ENCODE measurements at places on chromosomes 12 and 14.

- no peak for DNase-seq
Observed at GRCh38 chr12:8541562-8541961, 857 bp upstream of the CLEC4E start.

DNA sequence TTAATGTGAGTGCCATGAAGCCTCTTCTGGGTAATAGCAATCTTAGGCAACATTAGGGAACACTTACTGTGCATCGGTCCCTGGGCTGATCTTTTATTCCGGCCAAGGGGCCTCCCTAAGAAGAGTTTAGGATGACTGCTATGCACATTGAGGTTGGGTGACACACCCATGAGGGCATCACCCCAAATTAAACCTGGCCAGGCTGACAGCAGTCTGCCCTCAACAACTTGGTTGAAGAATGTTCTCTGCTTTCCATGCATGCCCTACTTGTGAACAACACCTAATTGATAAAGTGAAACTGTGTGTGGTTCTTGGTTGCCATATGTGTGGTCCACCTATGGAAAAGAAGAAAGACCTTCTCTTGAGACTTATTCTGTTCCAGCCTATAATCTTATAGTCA lies 1098.0 kb downstream of the BCL11B start:
- DNase-seq = no peak

DNA sequence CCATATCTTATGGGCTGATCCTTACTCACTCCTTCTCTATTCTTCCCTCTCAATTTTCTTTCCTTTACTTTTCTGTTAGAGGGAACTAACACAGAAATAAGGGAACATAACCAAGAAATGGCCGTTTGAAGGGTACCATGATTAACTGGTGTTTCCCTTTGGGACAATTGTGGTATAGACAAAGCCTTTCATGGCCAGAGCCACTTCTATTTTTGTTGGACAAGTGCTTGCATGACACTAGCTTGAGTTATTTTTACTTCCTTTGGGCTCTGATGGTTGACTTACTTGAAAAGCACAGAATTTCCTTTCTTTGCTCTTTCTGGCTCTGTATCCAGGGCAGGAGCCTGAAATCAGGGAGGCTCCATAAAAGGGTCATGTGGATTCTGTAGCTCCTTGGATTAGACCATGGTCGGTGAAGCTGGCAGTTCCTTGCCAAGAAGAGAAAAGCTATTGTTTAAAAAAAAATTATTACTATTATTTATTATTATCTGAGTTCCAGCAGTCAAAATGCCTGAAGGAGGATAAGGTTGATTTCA lies 130.6 kb downstream of the KTN1 start:
- no peak for DNase-seq

- DNase-seq = no peak
Observed at GRCh38 chr14:65696801-65697200, 284.3 kb downstream of the FUT8 start.

GRCh38 chr12:25054076-25054782 lies 105.3 kb upstream of the BCAT1 start:
- DNase-seq = no peak

- no peak for DNase-seq
Observed at GRCh38 chr12:67988601-67989021, 636 bp upstream of the IFNG-AS1 start.

DNA sequence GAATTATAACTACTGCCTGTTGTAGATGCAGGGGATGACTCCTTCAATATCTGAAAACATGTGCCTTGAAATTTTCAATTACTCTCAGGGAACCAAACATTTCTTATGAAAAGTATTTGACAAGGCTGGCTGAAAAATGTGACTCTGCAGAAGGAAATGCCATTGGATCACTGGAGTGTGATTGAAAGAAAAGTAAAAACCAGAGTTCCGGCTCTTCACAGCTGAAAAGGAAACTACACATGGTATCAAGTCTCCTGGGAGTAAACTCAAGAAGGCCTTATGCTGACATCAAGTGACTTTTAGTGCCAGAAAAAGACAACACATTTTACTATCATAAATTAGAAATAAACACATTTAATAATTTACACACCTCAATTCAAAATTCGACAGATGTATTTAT lies 693.0 kb downstream of the LRFN5 start:
- no peak for DNase-seq

GRCh38 chr12:107662484-107662883 lies 23.1 kb upstream of the PWP1 start:
- DNase-seq = no peak

DNA sequence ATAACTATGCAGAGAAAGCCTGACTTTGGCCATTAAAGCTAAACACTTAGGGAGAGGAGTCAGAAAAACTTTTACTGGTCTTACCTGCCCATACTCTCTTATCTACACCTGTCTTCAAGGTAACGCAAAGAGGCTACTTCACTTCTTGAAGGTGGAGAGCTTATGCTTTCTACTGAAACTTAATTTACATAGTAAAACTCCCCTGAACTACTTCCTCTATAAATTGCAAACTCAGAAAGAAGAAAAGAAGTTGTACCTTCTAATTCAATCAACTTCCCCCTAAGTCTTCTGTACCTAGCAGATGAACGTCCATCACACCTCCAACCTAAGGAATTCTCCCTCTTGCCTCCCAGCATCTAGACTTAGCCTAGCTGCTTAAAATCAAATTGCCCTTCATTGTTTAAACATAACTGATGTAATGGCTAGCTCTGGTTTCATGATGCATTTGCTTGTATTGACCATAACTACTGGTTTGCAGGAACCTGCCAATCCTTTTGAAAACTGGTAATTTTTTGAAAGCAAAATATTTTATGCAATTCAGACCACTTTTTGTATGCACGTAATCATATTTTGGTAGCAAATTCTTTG lies 87.7 kb downstream of the STON2 start:
- no peak for DNase-seq

DNA sequence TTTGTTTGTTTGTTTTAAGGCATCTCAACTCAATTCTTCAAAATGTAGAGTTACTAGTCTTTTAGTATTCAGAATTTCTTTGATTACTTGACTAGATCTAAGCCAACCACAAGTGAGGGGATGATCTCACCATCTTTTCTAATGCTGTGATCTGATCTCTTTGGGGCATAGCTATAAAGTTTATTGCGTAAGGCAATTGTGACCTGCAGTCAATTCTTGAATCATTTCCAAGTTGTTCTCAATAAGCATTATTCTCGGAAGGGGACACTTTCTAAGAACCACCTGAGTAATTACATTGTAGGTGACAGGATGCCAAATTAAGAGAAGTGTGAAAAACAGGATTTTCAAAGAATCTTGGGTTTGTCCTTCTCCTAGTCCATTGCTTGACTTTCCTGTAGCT lies 13.1 kb downstream of the DACT1 start:
- no peak for DNase-seq

- no peak for DNase-seq
Observed at GRCh38 chr12:7271893-7272514, 31.9 kb upstream of the ACSM4 start.

- DNase-seq = no peak
Observed at GRCh38 chr14:49193332-49194065, 392.7 kb downstream of the RPS29 start.

DNA sequence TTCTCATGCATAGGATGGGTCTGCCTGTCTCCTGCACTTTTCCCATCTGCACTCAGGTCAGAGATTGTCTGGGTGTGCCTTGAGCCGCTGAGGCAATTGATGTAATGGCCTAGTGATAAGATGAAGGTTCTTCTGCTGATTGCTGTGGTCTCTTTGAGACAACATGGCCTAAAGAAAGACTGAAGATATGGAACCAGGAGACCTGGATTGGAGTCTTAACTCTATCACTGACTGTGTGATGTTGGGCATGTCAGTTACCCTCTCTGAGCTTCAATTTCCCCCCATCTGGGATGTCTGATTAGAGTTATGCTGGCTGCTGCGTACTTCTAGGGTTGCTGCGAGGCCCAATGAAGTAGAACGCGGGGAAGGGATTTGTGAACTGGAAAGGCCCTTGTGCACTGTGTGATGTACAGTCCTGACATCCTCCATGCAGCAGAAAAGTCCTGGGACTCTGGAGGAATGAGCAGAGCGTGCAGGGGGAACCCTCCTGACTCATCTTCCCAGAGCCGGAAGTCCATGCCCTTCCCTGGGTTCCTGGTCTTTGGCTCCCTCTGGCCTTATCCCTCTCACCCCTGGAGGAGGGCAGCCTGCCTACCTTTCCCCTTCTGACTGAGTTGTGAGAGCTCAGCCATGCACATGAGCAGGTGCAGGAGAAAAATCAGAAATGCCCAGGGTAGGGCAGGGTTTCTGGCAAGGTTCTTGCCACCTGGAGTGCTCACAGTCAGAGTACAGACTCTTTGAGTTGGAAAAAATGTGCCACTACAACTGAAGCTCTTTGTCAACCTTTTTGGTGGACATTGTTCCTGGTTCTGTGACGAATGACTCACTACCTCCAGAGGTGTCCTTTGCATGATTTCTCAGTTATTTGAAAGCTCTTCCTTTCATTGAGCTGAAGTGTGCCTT lies 21.1 kb downstream of the PLEKHD1 start:
- DNase-seq = no peak

DNA sequence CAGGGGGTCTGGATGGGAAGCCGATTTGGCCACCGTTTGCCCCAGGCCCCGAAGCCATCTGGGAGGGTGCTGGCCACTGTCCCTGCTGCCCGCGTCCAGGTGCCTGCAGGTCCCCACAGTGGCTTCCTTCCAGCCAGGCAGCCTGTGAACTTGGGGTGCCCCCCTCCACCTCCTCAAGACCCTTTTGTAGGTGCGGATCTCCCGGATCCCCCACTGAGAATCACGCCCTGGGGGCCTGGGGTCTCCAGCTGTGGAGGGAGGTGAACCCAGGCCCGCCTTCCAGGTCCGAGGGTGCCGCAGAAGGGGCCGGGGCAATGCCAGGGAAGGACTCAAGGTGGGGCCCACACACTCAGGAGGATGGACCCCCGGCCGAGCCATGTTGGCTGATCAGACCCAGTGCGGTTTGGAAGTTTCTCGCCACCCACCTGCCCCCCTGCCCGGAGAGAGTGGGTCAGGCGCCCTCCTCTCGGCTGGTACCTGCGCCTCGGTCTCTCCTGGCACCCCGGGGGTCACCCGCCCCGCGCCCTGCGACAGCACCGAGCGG lies 1.7 kb downstream of the MMP17 start:
- DNase-seq = no peak

DNA sequence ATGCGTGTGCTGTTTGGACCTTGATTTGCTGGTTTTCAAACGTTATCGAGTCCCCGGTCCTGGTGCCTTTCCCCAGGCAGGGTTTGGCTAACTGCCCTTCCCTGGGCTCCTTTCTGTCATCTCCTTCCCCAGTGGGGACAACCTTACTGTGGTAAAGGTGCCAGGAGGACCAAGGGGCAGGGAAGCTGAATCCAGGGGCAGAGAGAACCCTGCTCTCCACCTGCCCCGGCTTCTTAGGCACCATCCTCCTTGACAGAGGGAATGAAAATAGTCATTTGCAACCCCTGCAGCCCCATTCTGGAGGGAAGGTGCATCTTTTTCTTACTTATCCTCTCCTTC lies 5.0 kb downstream of the CEBPE start:
- no peak for DNase-seq

DNA sequence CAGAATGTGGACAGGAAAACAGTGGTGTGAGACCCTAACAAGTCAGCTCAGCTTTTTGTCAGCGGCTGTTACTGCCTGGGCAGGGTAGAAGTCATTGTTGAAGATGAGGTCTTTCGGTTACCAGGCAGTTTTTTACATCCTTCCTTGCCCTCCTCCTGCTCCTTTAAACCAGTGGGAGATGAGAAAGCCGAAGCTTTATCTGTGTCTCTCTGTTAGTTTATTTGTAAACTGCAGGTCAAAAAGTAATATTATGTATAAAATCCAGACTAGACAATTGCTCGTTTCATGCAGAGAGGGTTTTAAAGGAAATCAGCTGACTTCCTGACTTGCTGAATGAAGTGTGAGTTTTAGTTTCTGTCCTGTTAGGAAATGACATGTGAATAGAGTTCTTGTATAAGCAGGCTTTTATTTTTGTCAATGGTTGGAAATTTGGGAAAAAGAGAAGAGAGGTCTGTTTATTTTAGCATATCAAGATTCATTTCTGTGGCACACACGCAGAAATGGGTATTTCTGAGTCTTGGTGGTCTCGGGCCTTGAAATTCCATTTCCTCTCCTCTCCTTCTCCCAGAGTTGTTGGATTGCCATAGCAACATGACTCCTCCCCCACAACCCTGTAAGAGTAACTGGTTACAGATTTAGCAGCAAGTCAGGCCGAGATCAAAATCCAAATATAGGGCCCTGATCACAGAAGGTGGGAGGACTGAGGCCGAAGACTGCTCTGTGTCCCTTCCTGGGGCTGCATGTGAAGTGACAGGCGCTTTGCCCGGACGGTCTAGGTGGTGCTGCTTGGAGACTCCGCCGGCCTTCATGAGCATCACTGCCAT lies 60.8 kb downstream of the SAMD4A start:
- DNase-seq = no peak

- DNase-seq = no peak
Observed at GRCh38 chr12:82948491-82948890, 261.8 kb downstream of the TMTC2 start.

DNA sequence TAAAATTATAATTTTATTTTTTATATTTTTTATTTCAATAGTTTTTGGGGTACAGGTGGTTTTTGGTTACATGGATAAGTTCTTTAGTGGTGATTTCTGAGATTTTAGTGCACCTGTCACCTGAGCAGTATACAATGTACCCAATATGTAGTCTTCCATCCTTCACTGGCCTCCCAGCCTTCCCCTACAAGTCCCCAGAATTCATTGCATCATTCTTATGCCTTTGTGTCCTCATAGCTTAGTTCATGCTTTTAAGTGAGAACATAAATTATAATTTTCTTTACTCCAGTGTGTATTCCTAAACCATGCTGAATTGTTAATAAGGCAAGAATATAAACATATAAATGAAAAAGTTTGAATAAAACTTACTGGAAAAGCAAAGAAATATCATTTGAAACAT lies 19.1 kb upstream of the NFKBIA start:
- DNase-seq = no peak

GRCh38 chr12:40314927-40315326 lies 90.1 kb downstream of the LRRK2 start:
- DNase-seq = no peak

- no peak for DNase-seq
Observed at GRCh38 chr14:51544471-51544870, 107.2 kb upstream of the FRMD6 start.

DNA sequence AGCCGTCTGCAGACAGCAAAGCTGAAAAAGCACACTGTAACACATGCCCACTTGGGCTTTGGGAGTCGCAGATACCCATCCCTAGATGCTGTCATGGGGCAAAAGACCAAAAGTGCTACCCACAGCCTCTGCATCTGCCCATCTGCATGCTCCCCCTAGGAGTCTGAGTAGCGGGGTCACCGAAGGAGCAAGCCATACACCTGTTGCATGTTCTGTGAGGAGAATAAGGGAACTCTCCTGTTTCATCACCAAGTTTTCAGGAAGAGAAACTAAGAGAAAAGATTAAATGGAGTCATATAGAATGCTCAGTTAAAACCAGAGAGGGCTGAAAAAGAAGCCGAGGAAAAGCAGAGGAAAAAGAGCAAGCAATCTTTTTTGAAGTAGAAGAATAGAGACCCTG lies 13.7 kb upstream of the ST8SIA1 start:
- no peak for DNase-seq

- DNase-seq = no peak
Observed at GRCh38 chr12:20188930-20189653, 179.2 kb upstream of the PDE3A start.
